ENCODE measurements at places on chromosomes 7 and 10.

DNA sequence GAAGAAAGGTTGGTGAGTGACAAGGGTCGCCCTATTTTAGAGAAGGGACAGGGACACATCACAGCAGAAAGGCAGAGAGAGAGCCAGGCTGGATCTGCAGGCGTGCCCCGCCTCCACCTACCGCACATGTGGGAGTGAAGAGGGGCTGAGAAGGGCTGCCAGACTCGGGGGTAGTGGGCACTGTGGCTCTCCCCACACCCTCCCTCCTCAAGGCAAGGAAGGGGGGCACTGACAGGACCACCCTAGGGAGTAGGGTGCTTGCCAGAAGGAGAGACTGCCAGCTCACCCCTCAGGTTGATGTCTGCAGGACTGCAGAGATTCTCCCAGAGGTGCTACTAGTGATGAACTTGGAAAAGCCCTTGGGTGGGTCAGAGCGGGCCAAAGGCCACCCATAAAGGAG is 62.8 kb upstream of the ZRANB1 start:
- no peak for DNase-seq

DNA sequence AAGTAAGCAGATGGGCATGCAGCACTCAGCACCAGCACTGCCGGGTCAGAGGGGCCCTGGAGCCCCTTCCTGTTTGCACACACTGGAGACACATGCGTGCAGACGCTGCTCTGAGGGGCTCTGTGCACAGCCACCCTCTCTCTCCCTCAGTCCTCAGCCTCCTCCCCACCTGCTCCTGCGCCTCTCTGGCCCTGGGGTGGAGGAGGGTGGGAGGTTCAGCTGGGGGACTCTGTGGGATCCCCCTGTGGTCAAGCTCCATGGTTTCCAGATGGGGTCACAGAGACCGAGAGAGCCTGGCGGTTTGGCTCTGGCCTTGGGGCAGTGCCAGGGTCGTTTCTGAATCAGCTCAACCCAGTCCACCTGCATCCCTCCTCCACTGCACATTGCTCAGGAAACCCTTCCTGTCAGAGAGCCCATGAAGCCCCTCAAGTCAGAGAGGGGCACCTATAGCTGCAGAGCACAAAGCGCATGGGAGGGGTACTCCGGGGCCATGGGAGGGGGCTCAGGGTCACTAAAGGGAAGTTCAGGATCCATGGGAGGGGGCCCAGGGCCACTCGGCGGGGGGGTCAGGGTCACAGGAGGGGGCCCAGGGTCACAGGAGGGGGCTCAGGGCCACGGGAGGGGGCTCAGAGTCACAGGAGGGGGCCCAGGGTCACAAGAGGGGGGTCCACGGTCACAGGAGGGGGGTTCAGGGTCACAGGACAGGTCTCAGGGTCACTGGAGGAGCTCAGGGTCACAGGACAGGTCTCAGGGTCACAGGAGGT is 161.7 kb downstream of the ADARB2 start:
- no peak for DNase-seq

- DNase-seq, result no peak
Measured at GRCh38 chr7:14861456-14861855, 41.1 kb downstream of the DGKB start.

DNA sequence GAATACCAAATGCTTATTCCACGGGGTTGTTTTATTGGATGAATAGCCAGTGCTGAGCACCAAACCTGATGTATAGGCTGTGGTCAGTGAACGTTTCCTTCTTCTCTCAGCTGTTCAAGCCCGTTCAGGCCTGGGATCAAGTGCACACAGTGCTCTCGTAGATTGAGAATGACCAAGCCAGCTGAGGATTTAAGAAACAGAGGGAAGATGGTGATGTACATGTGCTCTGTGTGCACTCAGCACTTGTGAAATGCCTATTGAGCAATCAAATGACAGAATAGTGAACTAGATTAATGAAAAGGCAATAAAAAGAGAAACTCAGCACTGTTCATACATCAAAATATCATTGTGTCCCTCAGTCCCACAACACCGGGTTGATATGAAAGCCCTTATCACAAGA is 302.5 kb downstream of the BMPER start:
- DNase-seq, result no peak

- no peak for DNase-seq
Measured at GRCh38 chr7:83155407-83155806, 7.3 kb downstream of the PCLO start.

GRCh38 chr10:116112232-116113231 is 160.5 kb downstream of the GFRA1 start:
- DNase-seq, result no peak

DNA sequence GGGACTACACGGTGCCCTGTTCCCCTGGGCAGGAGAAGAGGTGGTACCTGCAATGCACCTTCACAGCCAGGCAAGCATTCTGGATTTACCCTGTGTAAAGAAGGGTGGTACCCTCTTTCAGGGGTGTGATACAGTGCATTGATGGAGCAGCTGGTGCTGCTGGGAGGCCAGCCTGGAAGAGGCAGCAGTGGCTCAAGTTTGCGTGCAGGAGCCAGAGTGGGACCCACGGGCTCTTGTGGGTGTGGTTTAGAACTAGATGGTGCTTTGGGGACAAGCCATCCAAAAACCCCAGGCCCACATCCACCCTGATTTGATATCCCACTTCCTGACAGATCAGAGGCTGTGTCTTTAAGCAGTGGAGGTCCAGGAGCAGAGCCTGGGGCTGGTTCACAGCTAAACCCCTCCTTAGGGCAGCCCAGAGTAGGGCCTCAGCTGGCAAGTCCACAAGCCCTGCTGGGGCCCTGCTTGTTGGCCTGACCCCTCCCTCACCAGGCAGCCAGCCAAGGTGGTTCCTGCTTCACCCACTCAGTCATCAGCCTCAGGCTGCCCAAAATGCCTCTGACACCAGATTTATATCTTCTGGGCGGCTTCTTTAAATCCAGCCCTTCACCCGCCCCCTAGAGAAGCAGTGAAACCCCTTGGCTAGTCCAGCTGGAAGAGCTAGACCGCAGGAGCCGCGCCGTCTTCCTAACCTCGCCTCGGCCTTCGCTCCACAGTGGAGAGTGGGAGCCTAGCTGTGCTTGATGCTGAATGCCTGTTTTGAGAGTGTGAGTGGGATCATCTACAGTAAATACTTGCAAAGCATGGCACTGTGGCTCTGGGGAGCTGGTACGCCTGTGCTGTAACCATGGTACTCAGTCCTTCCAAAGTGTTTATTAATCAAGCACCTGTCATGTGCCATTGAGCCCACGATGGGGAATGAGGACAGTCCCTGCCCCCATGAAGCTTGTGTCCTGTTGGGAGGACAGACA is 1.4 kb upstream of the ASIC3 start:
- DNase-seq, result no peak

GRCh38 chr10:5042922-5043321 is 39.3 kb upstream of the AKR1C2 start:
- no peak for DNase-seq

DNA sequence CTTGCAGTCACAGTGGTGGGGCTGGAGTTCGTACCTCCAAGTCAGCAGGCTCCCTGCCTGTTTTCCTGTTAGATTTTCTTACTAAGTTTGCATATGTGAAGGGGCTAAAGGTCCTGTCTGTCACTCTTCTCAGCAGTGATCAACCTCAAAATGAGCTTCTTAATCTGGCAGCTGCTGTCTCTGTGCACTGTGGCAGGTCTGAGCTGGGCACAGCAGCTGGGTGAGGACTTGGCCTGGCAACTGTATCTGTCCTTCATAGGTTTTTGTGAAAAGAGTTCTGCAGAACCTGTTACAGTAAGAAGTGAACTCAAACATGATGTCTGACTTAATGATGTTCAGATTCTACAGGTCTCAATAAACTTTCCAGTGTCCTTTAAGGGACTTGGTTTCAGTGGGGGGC is 31.3 kb upstream of the GJD4 start:
- DNase-seq, result no peak

GRCh38 chr10:129912986-129913695 is 50.9 kb downstream of the EBF3 start:
- no peak for DNase-seq

All from iPS DF 19.7 (cell line).